ENCODE measurements at places on chromosomes 5 and 9.

DNA sequence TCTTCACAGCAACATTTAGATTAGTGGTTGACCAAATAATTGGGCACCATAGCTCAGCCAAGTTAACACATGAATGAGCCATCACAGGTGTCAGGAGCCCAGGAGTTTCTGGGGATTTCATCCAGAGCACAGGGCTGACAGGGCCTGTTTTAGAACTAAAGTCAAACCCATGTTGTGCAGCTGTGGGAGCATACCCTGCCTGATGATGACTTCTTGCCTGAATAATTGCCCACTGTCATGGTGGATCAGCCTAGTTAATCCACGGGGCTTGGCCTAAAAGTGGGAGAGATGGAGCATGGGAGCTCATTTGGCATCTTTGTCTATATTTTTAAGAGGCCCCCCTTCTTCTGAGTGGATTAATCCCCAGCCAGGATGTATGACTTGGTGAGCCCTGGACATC is 105.6 kb upstream of the GDNF start:
- DNase-seq = no peak

- DNase-seq = no peak
Measured at GRCh38 chr5:151239237-151239861, 13.6 kb upstream of the GM2A start.

- no peak for DNase-seq
Measured at GRCh38 chr5:137115152-137115551, 384.0 kb downstream of the SPOCK1 start.

DNA sequence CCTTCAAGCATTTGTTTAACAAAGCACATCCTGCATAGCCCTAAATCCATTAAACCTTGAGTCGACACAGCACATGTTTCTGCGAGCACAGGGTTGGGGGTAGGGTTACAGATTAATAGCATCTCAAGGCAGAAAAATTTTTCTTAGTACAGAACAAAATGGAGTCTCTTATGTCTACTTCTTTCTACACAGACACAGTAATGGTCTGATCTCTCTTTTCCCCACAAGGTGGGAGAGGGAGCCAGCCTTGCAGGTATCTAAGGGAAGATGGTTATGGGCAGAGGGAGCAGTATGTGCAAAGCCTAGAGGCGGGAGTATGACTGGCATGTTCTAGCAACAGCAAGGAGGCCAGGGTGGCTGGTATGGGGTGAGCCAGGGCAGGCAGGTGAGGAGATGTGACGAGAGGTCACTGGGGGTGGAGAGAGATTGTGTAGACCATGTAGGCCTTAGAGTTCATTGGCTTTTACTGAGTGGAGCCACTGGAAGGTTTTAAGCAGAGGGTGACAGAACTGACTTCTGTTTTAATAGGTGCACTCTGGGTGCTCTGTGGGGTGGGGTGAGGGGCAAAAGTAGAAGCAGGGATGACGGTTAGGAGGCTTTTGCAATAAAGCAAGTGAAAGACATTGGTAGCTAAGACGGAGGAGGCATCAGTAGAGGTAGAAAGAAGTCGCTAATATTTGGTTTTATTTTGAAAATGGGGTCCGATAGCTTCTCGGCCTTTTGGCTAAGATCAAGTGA is 5.1 kb upstream of the RPS14 start:
- DNase-seq = no peak

DNA sequence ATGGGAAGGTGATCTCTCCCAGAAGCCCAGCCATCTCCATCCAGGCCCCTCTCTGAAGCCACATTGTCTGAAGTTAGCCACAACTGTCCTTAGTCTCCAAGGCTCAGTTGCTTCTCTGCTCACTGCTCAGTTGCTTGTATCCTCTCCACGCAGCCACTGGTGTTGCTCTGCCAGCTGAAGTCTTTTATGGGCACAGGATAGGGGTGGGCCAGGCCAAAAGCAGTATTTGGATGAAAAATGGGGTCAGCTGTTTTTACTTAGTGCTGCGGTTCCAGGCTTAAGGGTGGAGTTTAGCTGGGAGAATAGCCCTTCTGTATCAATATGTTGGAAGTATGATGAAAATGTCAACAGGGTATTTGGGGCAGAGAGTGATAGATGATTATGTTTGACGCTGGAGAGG is 168.8 kb upstream of the PPP1R2B start:
- DNase-seq = no peak

DNA sequence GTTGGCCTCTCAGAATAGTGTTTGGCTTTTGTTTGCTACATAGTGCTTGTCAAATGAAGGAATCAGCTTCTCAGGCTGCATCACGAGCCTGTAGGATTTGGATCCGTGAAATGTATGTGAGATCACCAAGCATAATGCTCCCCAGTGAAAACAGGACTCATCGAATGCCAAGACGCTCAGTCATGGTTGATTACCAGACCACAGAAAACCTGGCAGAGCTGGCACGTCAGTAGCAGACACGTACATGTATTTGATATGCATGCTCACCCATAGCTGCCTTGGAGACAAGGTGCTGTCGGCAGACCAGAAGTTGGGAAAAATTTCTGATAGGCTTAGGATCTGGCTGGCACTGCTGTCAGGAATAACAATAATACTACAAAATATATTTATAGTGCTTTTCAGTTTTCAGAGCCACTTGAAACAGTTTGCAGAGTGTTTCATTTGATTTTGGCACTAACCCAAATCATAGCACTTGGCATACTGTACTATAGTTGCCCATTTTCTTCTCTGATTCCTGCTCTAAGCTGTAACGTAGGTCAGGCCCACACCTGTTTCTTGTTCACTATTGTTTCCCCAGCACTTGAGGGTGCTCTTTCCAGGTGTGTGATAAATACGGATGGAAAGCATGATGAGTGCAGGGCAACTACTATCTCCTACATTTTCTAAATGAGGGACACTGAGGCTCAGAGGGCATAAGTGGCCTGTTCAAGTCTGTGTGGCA is 226.1 kb downstream of the NR3C1 start:
- DNase-seq = peak; percentile 63

DNA sequence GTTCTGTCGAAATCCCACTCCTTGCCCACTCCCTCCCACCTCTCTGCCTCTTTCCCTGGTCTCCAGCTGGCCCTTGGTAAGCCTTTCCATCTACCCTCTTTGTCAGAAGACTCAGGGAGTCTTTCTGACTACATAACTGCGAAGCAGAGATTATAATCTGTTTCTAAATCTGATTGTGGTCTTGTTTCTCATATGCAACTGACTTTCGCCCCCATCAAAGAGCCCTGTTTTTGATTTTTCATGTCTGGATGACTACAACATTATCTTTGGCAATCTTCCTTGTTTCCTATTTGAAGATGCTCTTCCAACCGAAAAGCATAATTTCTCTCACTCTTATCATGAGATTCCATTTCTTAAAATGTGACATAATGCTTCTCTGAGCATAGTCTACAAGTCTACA is 218.2 kb upstream of the ADAMTSL1 start:
- no peak for DNase-seq

DNA sequence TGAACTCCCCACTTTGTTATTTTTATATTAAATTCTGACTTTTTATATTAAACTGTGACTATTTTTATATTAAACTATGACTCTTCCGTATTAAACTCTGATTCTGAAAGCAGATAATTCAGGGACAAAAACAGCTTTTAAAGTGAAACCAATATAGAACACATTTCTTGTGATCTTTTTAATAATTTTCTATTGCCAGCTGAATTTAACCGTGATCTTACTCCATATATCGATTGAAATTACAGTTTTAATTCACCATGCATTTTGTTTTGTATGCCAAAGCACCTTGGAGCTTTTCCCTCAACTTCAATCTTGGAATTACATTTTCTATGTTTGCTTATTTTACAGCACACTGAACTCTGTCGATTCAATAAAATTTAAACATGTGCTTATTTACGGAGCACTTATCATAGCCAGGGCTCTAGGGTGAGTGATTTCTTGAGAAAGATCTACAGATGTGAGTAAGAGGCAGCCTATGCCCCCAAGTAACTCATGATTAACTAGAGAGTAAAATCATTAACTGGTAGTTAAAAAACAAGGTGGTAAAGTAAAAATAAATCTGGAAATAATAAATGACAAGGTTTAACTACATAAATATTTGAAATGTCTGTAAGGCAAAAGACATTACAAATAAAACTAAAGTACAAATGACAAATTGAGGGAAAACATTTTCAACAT is 72.9 kb upstream of the ALDH1B1 start:
- no peak for DNase-seq

GRCh38 chr5:62354028-62354874 is 48.2 kb downstream of the KIF2A start:
- no peak for DNase-seq

GRCh38 chr5:129271308-129271707 is 176.8 kb downstream of the ISOC1 start:
- no peak for DNase-seq
